ENCODE measurements at places on chromosomes 6 and 20.

DNA sequence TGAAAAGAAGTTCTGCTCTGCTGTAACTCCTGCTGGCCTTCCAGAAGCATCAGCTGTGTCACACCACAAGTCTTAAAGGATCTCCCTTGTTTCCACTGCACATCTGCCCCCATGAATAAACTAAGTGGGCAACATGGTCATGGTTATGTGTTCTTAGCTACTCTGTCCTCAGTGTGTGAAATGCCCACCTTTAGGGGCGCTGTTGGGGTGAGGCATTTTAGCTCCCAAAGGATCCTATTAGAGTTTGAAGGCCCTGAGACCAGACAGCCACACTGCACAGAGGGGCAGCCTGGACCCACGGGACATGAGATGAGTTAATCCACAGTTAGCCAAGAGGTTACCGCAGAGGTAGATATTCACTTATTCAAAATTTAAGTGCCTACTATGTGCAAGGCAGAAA, 294.3 kb upstream of the QKI start:
- no peak for DNase-seq

DNA sequence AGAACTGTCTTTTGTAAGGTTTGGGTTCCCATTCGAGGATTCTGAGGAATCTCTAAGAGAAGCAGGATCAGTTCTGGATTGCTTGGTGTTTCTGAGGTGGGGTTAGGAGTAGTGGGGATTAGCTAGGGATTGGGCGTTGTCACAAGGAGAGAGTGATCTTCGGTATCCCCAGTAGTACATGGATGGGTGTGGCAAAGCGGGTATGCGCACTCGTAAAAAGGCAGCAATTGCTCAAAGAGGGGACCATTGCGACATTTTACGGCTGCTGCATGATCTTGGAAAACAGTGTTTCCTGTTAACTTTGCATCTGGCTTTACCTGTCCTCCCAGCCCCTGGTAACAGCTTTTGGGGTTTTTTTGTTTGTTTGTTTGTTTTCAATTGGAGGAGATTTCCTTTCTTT, 9.7 kb upstream of the ZSCAN9 start:
- DNase-seq = no peak

- no peak for DNase-seq
Measured at GRCh38 chr6:21227486-21227885, 366.1 kb upstream of the SOX4 start.

GRCh38 chr6:56575736-56576135, 67.0 kb downstream of the DST start:
- DNase-seq = no peak

GRCh38 chr6:108580646-108581045, 19.9 kb downstream of the FOXO3 start:
- DNase-seq = no peak

- DNase-seq = no peak
Measured at GRCh38 chr6:55833284-55833683, 42.1 kb downstream of the BMP5 start.

- no peak for DNase-seq
Measured at GRCh38 chr6:53925891-53926290, 131.1 kb downstream of the LRRC1 start.

GRCh38 chr20:17838921-17839320, 129.7 kb downstream of the SNX5 start:
- no peak for DNase-seq

DNA sequence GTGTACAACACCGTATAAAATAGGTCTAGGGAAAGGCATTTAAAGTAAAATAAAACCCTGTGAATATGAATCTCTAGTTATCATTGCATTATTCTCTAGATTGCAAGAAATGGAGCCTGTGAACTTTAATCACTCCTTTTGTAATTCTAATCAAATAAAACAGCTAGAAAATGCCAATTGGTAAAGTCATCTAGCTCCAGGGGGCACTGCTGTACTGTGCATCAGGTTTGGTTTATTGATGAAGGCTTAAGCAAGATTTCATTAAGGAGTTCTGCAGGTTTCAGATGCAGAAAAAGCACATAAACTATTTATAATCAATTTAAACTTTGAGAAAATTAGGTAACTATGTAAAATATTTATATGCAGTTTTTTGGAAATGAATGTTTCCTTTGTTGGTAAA, 645.0 kb downstream of the PHF3 start:
- peak; percentile 47 for DNase-seq

DNA sequence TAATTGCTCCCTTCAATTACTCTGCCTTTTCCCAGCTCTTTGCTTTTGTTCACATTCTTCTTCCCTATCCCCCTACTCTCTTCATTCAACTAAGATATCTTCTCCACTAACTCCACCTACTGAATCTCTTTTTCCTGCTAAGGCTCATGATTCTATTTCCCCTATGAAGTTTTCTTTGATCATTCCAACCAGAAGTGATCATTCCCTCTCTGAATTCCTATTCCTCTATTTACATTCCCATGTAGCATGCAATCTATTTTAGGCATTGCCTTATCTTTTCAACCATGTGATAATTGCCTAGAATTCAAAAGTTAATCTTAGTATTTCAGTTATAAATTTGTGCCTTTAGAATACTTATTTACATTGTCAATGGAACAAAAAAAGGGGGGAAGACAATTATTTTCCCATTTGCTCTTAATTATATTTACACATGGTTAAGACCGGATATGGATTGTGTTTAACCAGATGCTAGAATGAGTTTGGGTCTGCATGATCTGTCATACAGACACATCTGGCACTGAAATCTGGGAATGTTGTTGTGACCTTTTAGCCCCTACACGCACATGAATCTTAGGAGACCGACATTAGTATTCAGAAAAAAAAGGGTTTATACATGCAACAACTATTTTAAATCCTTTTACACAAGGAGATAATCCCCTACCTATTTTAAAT, 20.8 kb downstream of the MOXD1 start:
- DNase-seq = no peak

GRCh38 chr20:18176318-18176785, 38.7 kb downstream of the KAT14 start:
- DNase-seq = no peak

- no peak for DNase-seq
Measured at GRCh38 chr6:51090343-51090742, 271.7 kb downstream of the TFAP2B start.

GRCh38 chr6:130396722-130397121, 30.9 kb downstream of the TMEM200A start:
- DNase-seq = no peak

- no peak for DNase-seq
Measured at GRCh38 chr6:53527249-53527765, 17.6 kb downstream of the GCLC start.

- no peak for DNase-seq
Measured at GRCh38 chr20:58352468-58352867, 36.6 kb upstream of the VAPB start.

DNA sequence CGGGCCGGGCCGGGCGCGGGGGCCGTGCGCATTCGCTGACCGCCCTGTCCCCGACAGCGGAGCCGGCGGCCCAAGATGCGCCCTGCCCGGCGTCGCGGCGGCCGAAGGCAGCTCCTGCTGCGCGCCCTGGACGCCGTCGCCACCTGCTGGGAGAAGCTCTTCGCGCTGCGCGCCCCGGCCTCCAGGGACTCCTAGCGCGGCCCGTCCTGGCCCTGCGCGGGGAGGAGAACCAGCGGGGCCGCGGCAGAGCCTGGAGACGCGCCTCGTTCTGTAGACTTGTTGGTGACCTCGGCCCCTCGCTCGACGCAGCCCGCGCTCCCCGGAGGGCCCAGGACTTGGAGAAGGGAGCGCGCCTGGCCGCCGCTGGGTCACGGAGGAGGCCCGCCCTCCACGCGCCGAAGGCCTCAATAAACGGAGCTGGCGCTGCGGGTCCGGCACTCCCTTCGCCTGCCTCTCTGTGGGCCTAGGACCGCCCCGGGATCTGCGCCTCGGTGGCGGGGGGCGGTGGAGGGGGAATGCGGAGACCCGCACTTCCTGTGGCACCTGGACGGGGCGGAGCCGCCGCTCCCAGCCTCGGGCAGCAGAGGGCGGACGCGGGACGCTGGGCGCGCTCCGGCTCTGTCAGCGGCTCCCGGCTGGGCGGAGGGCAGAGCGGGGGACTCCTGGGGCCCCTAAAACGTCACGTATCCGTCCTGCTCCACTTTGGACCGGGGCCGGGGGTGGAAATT, 2.7 kb downstream of the C20orf204 start:
- DNase-seq = peak; percentile 54

DNA sequence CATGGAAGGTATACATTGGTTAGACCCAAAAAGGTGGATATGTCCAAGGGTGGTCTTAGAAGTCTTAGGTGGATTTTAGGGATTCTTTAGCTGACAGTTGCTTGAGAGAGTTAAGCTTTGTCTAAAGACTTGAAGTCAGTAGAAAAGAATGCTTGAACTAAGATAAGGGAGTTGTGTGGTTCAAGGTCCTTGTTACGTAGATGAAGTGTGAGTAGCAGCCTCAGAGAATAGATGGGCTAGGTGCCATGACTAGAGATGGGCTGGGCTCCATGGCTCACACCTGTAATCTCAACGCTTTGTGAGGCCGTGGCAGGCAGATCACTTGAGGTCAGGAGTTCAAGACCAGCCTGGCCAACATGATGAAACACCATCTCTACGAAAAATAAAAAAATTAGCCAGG, 1.7 kb downstream of the SHLD1 start:
- no peak for DNase-seq

DNA sequence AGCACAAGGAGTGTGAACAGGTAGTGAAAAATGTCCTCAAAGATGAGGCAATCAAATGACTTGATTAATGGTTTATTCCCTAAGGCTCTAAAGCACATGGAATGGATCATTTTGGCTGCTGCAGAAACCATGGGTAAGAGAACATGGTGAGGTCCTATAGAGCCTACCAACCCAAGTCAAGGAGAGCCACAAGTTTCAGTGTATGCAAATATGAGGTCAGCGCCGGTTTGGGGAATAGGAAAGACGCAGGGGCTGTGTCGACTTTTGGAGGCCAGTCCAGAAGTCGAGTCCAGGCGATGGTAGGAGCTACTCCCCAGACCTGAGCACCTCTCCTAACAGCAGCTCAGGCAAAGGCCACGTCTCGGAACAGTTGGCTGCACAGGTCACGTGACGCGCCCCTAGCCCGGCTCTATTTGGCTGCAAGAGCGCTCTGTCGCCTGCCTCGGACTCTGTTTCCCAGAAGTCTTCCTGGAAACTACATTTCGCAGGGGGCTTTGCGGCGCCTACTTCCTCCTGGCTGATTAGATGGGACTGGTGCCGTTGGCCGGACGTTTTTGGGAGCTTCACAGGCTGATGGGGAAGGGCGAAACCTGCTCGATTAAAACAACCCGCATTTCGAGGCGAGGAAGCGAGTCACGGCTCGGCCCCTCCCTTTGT, 74.4 kb upstream of the CHD6 start:
- peak; percentile 87 for DNase-seq

GRCh38 chr20:1392443-1392692, 486 bp downstream of the FKBP1A start:
- DNase-seq = no peak

DNA sequence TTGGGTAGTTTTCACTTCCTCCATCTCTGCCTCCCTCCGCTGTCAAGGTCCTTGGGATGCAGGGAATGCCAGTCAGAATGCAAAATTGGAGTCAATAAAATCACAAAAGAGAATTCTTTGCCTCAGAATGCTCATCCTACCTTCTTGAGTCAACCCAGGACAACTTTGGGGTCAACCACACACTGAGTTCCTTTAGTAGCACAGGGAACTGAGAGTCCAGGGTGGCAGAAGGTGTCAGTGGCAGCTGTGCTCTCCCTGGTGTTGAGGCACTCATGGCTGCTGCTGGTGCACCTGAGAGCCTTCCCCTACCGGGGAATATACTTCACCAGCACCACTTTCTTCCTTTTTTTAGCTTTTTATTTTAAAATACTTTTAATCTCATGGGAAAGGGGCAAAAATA, 829 bp upstream of the NOTCH4 start:
- no peak for DNase-seq

DNA sequence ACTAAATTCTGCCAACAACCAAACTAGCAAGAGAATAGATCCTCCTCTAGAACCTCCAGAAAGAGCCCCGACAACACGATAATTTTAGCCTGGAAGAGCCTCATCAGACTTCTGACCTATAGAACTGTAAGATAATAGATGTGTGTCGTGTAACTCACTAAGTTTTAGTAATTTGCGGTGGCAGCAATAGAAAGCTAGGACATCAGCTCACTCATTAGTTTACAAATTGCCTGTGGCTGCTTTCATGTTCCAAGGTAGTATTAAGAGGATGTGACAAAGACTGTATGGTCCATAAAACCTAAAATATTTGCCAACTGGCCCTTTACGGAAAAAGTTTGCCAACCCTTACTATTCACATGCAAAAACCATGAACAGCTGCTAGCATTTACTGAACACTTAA, 17.3 kb downstream of the CYP24A1 start:
- no peak for DNase-seq

DNA sequence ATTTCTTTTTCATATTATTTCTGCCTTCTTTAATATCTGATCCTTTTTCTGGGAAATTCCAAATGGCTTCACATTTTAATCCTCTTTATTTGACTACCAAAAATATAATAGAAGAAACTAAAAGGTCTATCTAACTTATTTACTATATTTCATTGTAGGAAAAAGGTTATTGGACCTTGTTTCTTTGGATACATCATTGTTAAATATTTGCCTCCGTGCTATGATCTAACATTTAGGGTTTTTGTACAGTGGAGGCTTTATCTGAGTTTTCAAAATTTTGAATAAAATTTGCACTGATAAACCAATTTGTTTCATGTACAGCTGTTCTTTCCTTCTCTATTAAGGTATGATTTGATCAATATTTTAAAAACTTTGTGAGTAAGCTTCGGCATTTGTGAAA, 109.5 kb downstream of the MEI4 start:
- no peak for DNase-seq

- DNase-seq = peak; percentile 19
Measured at GRCh38 chr6:139628270-139628669, 253.8 kb upstream of the CITED2 start.

DNA sequence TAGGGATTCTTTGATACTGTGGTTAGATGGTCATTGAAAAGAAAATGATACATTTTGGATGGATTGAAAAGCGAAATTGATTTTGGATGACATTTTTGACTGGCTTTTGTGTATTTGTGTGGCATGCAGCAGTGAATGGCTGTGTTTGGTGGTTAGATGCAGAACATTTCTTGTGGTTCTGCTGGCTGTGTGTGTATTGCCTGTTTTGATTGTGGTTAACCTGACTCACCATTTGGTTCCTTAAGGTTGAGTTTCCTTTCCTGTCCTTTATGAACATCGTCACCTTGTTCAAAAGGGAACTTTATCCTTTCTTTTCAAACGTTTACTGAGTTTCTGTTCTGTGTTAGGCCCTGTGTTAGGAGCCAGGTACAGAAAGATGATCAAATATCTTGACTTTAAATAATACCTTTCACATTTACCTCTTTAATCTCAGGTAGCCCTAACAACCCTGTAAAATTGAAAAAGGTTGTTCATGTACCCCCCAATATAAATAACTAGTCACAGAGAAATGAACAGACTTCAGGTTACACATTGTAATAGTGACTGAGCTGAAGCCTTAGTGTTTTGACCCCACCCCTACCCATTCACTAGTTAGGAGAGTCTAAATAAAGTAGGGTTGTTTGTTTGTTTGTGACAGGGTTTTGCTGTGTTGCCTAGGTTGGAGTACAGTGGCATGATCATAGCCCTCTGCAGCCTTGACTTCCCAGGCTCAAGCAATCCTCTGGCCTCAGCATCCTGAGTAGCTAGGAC, 23.8 kb downstream of the ANKS1A start:
- DNase-seq = peak; percentile 43

Measured in Kasumi-1 (cell line).